ENCODE measurements at places on chromosomes 5 and 9. TPM values are rescaled to one million over a fixed set of nuclear protein-coding genes. Genes with fewer than 3 reads are reported as not detected.

The SEC16A gene
- total RNA-seq = 18.2 TPM

The MOCS2 gene
- 41.3 TPM for total RNA-seq

The PLPP7 gene
- 15.0 TPM for total RNA-seq

The OR2V1 gene
- not detected for total RNA-seq

The TCERG1 gene
- total RNA-seq = 24.4 TPM

The KIF20A gene
- 69.1 TPM for total RNA-seq

The HRCT1 gene
- total RNA-seq = 2.2 TPM

The ACSL6 gene
- total RNA-seq = 0.25 TPM

The SYNPO gene
- total RNA-seq = 17.6 TPM

The SLC34A3 gene
- total RNA-seq = 0.06 TPM

The BAAT gene
- total RNA-seq = not detected

The ARID3C gene
- total RNA-seq = 0.31 TPM

Measured in aortic smooth muscle cell (primary cell).